GM12891 (cell line): ENCODE measurements at places on chromosomes 6 and 20.

DNA sequence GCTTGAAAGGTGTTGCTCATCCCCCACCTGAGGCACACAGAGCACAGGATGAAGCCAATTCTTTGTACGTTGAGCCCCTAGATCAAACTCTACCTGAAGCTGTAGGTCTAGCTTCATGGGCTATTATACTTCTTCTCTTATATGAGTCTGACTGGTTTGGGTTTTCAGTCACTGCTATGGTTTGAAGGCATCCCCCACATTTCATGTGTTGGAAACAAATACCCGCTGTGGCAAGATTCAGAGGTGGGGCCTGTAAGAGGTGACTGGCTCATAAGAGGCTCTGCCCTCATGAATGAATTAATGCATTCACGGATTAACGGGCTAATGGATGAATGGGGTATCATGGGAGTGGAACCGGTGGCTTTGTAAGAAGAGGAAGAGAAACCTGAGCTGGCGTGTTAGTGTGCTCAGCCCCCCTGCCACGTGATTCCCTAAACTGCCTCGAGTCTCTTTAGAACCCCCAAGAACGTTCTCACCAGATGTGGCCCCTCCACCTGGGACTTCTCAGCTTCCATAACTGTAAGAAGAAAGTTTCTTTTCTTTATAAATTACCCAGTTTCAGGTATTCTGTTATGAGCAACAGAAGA is 39.2 kb downstream of the PREX1 start:
- DNase-seq: peak; percentile 44

- no peak for DNase-seq
These were observed 8.7 kb upstream of the OSER1 start for GRCh38 chr20:44219170-44219730.

DNA sequence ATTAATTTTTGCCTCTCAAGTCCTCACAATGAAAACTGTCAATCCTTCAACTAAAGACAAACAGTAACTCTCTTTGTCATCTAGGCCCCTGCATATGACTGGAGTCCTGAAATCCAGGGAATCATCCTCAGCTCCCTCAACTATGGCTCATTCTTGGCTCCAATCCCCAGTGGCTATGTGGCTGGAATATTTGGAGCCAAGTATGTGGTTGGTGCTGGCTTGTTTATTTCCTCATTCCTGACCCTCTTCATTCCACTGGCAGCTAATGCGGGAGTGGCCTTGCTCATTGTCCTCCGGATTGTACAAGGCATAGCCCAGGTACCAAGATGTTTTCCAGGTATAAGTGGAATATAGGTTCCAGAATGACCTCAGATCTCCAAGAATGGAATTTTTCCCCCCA is 15.4 kb downstream of the SLC17A4 start:
- DNase-seq: no peak

- DNase-seq: peak; percentile 36
These were observed 133.9 kb upstream of the NEDD9 start for GRCh38 chr6:11366183-11366933.

GRCh38 chr6:44071670-44072451 is 55.4 kb downstream of the MRPL14 start:
- DNase-seq: no peak

- peak; percentile 73 for DNase-seq
These were observed 9.5 kb upstream of the AHCY start for GRCh38 chr20:34312544-34313217.

DNA sequence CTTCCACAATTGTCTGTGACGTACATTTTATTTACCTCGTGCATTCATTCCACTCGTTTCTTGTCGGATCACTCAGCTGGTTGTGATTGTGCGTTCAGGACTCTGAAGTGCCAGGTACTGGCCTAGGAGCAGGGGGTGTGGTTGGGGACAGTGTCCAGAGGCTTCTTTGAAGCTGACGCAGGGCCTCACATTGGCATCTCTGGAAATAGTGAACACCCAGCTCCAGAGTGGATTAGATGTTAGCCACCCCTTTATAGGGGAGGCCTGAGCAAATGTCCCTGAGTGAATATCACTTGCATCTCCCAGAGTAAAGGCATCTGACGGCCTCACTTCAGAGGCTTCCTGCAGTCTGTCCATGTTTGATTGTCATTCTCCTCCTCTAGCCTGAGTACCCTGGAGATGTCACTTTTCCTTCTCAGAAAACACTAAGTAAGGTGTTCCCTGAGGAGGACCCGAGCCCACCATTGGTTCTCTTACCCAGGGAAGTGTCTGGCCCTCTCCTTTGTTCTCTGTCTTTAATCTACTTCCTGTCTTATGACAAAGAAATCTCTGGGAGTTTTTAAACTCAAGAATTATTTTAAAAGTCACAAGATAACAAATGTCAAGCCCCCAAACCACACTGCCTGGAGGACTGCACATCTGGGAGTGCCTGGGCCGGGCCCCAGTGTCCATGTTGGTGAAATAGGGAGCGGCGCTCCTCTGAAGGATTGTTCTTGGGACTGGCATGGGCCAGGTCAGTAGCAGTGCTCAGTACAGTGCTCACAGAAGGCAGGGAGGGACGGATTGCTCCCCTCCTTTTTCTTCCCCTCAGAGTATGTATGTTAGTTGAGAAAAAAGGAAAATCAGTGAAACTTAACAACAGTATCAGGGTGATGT is 10.8 kb downstream of the STX16 start:
- no peak for DNase-seq

GRCh38 chr20:59081036-59081435 is 38.5 kb upstream of the PRELID3B start:
- DNase-seq: no peak

DNA sequence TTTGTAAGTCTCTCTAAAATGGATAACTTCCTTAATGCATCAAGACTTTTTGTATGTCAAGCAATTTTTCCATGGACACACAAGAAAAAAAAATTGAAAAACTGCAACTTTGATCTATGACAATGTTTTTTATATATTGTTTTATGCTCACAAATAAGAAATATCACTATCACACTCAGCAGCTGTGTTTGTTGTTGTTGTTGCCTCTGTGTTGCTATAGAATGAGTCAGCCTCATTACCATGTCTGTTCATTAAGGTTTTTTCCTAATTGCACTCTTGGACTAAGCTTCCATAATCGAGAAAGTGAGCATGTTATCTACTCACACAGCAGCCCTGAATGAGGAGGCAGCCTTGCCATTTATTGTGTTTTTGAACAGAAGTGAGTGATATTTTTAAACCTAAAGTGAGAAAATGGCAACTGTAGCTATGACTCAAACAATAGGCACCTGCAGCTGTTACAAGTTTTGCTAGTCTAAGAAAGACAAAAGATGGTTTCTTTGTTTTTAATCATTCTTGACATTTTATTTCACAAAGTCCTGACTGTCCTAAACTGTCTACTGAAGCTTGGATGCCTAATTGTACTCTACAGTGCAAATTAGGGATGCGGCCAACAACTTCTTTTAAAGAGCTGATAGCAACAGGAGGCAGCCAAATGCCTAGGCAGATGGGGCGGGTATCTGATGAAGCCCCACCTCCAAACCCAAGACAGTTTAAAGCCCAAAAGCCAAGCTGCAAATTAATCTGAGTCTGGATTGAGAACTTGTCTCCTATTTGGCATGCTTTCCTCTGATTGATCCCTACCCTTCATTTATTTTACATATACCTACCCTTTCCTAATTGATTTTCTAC is 77.9 kb upstream of the DOK5 start:
- DNase-seq: no peak

DNA sequence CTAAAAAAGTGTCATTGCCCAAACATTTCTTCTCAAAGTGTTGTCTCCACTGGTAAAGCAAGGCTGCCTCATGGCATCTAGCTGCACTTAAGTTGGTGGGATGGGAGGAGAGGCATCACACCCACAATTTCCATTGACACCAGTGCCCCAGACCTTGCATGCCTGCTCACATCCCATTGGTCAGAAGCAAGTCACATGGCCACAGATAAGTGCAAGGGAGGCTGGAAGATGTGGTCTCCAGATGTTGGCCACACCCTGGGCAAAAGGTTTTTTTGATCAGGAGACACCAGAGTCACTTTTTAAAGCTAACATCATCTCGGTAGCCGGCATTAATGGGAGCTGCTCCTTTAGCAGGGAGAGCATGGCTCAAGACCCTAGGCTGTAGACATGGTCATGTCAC is 157.1 kb upstream of the CST7 start:
- no peak for DNase-seq

DNA sequence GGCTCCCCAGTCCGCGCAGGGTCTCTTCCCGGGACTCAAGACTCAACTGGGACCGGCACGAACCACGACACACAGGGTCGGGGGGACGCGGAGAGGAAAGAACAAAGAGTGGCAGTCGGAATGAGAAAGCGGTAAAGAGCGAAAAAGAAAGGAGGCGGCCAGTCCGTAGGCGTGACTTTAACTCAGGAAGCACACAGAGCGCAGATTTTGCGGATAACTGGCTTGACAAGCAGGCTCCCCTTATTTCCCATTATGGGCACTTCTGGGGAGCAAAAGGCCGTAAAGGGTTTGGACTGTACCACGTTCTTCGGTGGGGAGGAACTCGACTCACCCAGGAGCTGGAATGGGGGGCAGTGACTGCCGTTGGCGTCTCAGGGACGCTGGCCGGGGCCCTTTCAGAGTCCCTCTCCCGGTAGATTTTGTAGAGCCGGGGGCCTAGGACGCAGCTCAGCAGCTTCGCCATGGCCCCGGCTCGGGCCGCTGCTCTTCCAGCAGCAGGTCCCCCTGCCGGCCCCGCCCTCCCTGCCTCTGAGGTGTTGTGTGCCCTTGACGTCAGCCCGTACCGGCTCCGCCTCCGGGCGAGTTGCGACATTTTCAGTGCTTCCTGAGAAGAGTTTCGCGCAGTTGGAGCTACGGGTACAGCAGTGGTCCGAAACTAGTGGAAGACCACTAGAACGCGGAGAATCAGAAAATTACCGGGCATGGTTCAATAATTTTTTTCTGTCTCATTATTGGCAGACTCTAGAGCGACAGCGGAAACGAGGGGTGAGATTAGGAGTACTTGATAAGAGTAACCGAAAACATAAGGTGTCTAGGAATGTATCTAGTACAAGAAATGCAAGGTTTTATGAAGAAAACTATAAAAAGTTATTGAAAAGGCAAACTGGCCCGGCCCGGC is at the start of gene ABHD16A:
Gene ABHD16A, minus strand, starts transcription at position 506 of the 898 bp plus-strand sequence. Its CDS starts 43 bp downstream, at position 463.
- DNase-seq: peak; percentile 96

DNA sequence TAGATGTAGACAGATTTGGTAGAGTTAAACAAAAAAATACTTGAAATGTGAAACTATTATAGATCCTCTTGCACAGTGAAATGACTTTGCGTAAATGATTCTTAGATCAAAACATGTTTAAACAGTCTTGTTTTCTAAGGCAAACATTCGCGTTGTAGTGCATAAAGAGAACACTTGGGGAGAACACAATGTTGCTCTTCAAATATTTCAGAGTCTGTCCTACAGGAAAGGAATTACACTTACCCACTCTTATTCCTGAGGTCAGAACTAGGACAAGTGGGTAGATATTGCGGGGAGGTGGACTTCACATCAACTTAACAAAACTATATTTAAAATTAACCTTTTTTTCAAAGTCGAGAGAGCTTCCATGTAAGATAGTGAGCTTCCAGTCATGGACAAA is 183.5 kb upstream of the PCSK2 start:
- DNase-seq: no peak

GRCh38 chr6:44002067-44002592 is 125.1 kb downstream of the MRPL14 start:
- DNase-seq: peak; percentile 48

GRCh38 chr6:89575562-89575960 is 63.0 kb downstream of the LYRM2 start:
- no peak for DNase-seq

- DNase-seq: no peak
These were observed 232.9 kb downstream of the EPM2A start for GRCh38 chr6:145502416-145502815.

GRCh38 chr6:113805173-113805790 is 51.9 kb upstream of the MARCKS start:
- DNase-seq: no peak

GRCh38 chr20:50224531-50225255 is 34.1 kb downstream of the CEBPB start:
- no peak for DNase-seq

GRCh38 chr6:122222761-122223160 is 176.7 kb upstream of the HSF2 start:
- no peak for DNase-seq

DNA sequence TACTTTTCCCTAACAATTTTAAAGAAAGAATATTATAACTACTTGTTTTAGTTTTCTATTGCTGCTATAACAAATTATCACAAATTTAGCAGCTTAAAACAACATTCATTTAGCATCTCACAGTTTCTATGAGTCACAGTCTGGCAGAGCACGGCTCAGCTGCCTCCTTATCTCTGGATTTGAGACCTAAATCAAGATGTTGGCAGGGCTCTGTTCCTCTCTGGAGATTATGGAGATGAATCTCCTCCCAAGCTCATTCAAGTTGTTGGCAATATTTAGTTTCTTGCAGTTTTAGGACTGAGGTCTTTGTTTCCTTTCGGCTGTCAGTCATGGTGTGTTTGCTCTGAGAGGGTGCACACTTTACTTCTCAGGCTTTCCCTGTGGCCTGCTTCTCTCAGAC is 1065.8 kb upstream of the EYS start:
- DNase-seq: no peak

- no peak for DNase-seq
These were observed 239.8 kb upstream of the SULF2 start for GRCh38 chr20:48025051-48025515.
